CD8-positive, alpha-beta memory T cell (primary cell): ENCODE measurements at places on chromosomes 6 and 20. TPM values are rescaled to one million over a fixed set of nuclear protein-coding genes. Genes with fewer than 3 reads are reported as not detected.

The E2F1 gene
- 72.3 TPM for total RNA-seq

DNA sequence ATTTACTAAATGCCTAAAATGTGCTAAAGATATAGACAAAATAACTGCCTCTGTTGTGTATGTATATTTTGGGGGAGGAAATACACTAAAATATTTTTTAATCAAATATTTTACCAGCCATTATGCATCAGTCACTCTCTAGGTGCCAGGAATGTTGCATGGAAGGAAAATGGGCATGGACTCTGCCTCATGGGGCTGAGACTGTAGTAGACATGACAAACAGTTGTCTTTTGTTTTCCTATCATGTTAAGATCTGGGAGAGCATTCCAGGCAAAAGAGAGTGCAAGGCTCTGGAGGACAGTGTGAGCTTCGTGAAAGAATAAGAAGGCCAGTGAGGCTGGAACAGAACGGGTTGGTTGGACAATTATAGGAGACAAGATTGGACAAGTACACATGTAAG, 26.5 kb downstream of the HLA-DOB start:
- no peak for DNase-seq

- DNase-seq: no peak
These were observed 4.7 kb downstream of the HLA-DRA start for GRCh38 chr6:32444433-32444832.

- no peak for DNase-seq
These were observed 147.6 kb downstream of the TRMT11 start for GRCh38 chr6:126133984-126134383.

DNA sequence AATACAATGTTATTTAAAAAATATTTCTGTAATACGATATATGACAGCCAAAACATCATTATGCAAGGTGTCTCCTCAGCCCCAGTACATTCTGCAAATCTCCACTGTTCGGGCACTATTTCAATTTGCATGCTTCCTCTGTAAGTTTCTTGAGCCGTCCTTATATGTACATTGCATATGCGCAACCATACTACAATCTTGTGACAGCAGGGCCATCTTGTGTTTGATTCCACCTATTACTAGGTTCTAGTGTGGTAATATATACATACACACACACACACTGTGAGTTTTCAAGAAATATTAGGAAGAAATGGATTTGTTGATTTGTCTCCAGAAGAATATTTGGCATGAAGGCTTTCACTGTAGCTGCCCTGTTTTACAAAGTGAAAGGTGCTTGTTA, 9.8 kb downstream of the LYRM4 start:
- DNase-seq: no peak

- no peak for DNase-seq
These were observed 73.8 kb downstream of the EYA4 start for GRCh38 chr6:133314947-133315346.

- no peak for DNase-seq
These were observed 46.9 kb upstream of the TRERF1 start for GRCh38 chr6:42498473-42499128.

GRCh38 chr20:61566691-61567090, 314.6 kb downstream of the CDH4 start:
- DNase-seq: no peak

- DNase-seq: no peak
These were observed 4.6 kb upstream of the SLC2A10 start for GRCh38 chr20:46704714-46705377.

DNA sequence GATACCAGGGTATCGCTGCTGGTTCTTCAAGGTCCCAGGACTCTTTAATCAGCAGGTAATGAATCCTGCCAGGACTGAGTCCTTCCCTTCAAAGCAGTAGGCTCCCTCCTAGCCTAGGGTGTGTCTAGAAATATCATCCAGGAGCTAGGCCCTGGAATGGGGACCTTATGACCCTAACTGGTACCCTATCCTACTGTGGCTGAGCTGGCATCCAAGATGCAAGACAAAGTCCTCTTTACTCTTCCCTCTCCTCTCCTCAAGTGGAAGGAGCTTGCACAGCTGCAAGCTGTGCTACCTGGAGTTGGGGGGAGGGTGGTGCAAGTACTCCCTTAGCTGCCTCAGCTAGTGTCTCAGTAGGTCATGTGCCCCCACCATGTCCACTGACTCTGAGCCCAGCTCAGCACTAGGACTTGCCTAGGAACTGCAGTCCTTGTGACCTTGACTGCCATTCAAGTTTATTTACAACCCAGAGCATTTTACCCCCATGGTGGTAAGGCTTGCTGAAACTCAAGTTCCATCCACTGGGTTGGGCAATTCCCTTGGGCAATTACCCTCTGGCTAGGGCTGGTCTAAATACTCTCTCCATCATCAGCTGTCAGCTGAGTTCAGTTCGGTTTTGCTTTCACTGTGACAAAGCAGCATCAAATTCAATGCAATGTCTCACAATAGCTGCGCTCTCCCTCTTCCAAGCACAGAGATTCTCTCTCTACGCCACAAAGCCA, 48.4 kb upstream of the TOP1 start:
- no peak for DNase-seq

The HIVEP2 gene
- total RNA-seq: 37.2 TPM

DNA sequence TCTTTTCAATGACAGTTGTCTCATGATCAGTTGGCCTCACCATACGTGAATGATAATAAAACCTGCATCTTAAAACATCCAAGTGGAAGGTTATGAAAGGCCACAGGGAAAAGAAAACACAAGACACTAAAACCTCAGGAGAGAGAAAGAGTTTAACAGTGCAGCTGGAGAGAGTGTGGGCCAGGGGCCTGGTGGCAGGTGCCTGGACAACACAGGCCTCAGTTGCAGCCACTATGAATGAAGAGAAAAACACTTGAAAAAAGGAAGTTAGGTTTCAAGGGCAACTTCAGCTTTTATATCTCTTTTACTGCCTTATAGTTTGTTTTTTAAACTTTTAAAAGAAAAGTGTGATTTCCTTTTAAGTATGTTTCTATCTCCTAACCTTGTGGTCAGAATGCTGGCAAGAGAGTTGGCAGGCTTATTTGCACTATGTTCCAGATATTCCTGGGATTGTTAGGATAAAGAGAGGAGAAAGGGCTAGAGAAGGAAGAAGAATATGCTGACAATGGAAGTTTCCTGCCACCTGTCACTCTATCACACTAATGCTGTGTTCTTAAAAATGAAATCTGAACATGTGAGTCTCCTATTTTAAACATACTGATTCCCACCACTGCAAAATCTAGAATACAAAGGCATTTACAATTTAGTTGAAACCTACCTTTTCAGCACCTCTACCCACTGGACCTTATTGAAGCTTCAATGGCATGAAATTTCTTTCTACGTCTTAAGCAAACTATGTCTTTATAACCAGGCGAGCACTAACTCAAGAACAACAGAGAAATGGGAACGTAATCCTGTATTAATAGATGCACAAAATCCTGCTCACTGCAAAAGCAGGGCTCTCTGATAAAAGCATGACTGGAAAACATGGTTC, 222.4 kb downstream of the CD83 start:
- DNase-seq: no peak

DNA sequence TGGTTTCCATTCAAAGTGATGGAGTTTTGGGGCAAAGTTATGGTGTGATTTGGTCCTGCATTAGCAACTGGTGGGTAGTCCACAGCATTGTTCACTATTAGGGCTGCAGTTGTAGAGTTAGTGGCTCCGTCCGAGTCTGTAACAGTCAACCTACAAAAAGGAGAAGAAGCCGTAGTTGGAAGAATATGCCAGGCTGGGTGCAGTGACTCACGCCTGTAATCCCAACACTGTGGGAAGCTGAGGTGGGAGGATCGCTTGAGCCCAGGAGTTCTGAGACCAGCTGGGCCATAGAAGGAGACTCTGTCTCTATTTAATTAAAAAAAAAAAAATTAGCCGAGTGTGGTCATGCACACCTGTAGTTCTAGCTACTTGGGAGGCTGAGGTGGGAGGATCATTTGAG, 69.5 kb downstream of the KIAA0319 start:
- no peak for DNase-seq

GRCh38 chr6:88958842-88959241, 4.6 kb downstream of the RNGTT start:
- DNase-seq: no peak

GRCh38 chr6:75266716-75267291, 17.8 kb downstream of the TMEM30A start:
- peak; percentile 35 for DNase-seq

DNA sequence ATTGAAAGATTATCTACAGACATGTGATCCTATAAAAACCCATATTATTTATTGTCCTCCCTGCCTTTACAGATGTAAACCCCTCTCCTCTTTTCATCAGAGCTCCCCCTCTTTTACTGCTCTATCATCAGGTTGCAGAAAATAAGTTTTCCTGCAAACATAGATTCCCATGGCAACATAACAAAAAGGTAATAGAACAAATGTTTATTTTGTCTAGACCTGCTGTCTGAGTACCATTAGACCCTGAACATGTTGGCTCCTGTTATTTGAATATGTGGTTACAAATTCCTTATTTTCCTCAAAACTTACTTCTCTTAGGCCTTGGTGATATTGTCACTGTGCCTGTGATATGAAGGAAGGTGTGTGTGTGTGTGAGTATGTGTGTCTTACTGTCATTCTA, 11.5 kb downstream of the MAPK14 start:
- no peak for DNase-seq

DNA sequence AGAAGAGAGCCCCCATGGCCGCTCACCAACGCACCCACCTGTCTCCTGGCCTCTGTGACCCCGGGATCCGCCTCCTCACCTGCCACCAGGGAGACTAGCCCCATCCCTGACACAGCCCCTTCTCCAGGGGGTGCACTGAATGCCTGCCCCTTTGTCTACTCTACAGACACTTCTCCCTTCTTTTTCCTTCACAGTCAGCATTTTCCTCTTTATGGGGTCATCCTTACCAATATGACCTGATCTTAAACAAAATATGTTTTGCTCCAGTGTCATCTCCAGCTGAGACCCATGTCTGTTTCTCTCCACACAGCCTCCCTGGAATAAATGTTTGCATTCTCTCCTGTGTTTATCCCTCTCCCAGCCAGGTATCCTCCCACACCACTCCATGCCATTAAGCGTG, 14.6 kb upstream of the CCR6 start:
- DNase-seq: no peak

The MGME1 gene
- 31.8 TPM for total RNA-seq

DNA sequence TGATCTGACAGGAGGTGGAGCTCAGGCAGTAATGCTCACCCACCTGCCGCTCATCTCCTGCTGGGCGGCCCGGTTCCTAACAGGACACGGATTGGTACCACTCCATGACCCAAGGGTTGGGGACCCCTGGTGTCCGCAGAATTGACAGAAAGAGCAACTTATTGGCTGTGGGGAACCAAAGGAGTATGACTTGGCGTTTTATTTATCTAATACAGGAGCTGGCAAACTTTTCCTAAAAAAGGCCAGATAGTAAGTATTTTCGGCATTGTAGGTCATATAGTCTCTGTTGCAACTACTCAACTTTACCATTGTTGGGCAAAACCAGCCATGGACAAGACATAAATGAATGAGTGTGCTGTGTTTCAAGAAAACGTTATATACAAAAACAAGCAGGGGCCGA, 44.4 kb upstream of the TRAF3IP2 start:
- no peak for DNase-seq

DNA sequence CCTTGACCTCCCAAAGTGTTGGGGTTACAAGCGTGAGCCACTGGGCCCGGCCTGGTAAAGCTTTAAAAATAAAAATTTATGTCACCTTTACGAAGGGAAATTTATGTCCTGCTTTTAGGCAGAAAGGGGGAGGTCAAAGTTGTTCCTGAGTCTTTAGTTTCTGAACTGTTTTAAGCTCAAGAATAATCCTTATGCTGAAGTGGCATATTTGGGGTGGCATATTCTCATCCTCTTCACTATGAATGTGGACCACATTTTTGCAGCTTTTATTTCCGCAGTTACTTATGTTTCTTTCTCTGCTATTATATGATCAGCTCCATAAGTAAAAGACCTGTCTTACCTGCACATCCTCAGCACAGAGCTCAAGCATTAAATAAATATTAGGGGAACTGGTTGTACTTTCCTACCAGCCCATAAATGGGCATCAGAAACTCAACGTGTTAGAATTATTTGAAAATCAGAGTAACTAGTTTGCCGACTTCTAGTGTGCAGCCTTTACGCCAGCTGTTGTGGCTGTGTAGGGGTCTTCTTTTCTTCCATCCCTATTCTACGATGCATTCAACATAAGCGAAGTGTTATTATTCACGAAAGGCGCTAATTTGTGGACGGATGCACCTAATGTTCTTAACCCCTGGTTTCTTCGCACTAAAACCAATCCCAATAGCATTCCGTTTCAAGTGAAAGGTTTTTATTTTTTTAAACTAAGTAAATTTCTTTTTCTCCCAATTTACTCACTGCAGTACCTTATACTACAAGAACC, 867 bp upstream of the AKAP7 start:
- no peak for DNase-seq

The C6orf132 gene
- 0.15 TPM for total RNA-seq

- no peak for DNase-seq
These were observed 27.0 kb upstream of the DTNBP1 start for GRCh38 chr6:15689586-15690482.

The MMP24 gene
- not detected for total RNA-seq

The LTA gene
- total RNA-seq: 854 TPM

DNA sequence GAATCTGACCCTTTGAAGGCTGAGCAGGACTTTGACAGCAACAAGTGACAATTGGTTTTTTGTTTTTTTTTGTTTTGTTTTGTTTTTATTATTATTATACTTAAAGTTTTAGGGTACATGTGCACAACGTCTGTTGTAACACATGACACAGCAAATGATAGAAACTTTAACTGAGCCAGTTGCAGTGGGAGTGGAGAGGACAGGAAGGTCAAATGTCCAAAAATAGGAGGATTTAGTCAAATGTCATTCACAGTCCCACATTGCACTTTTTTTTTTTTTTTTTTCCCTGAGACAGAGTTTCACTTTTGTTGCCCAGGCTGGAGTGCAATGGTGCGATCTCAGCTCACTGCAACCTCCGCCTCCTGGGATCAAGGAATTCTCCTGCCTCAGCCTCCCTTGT, 223.0 kb downstream of the HIVEP2 start:
- DNase-seq: no peak

DNA sequence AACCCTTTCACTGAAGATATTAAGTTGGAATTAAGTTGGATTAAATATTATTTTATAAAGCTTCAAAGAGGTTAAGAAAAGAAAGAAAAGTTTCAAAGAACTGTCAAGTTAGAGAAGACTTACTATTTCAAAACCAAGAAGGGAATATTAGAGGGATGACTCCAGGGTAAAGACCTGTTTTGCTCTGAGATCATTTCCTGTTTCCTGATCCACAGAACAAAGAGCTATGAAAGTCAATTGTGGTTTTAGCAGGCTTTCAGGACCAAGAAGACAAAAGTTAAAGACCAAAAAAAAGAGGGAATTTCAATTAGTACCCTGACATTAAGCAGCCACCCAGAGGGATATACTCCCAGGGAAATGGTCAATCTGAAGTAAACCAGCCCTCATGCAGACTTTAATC, 19.4 kb downstream of the ESF1 start:
- no peak for DNase-seq

- DNase-seq: no peak
These were observed 193.9 kb upstream of the MOCS1 start for GRCh38 chr6:40128127-40128526.

The RAD21L1 gene
- not detected for total RNA-seq

DNA sequence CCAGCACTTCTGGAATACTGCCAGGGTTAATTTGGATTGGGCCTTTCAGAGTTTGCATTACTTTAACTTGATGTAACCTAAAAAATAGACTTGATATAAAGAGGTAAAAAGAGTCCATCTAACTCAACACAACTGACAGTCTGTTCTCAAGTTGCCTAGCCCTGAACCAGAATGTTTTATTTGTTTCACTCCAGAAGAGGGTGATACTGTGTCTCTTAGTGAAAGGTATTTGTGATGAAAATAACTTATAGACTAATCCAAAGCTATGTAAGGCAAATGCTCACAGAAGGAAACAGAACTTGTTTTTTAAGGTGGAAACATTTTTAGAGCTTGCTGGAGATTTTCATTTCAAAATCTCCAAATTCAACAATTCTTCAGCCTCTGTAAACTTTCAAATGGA, 469.1 kb upstream of the RUNX2 start:
- DNase-seq: peak; percentile 11
